ENCODE measurements at places on chromosomes 3 and 15. TPM values are rescaled to one million over a fixed set of nuclear protein-coding genes. Genes with fewer than 3 reads are reported as not detected.
A peak's percentile ranks its signal among the peaks of the same experiment; 100 is the strongest.

- DNase-seq = no peak
These were observed 130.8 kb upstream of the IL12A start for GRCh38 chr3:159857840-159858239.

DNA sequence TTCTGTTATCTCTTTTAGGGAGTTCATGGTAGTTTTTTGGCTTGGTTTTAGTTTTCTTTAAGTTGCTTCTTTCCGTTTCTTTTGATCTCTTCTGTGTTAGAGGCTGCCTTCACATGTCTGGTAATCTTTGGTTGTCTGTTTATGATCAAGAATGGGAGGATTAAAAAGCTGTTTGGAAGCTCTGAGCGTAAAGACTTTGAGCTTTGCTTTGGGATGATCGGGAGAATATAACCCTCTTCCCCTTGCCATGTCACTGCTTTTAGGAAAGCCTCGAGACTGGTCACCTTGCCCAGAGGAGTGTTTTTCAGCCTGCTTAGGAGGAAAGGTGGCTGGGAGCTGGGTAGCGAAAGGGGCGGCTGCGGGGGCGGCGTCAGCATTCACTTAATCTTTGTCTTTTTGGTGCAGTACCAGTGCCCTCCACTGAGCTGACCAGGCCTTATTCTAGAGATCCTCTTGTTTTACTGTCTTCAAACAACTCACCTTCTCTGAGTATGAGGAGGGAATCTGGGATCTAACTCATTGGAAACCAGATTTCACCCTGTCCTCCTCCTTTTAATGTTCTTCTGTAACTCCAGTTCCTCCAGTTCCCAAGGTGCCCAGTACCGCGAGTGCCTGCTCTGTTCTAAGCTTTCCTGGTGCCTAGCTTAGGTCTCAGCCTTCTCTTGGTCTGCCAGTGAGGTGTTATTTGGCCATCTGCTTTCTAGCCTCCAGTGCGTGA lies 15.5 kb downstream of the TATDN2 start:
- DNase-seq = peak; percentile 36

- DNase-seq = no peak
These were observed 38.3 kb downstream of the CPN2 start for GRCh38 chr3:194312743-194313281.

GRCh38 chr15:61839546-61839945 lies 220.7 kb downstream of the VPS13C start:
- DNase-seq = no peak

- no peak for DNase-seq
These were observed 328.0 kb upstream of the MANF start for GRCh38 chr3:51057121-51057520.

DNA sequence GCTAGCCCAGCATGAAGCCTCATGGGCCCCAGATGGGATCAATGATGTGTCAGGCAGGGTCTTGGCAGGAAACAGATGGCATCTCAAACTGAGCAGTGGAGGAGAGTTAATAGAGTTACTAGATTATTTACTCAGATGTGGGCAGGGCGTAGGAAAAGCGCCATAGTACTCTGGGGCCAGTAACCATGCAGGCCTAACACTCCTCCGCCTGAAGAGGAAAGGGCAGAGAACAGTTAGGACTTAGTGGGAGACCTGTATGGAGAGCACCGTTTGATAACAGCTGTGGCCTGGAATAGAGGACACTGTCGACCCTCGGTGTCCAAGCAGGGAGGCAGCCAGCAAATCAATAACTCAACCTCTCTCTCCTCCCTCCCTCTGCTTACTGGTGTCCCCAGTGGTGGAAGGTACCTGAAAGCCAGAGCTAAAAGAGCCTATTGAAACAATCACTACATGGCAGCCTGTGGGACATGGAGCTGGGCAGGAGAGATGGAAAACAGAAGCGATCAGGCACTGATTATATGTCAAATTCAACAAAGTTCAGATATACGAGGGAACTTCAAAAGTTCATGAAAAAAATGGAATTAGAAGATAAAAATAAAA lies 111.4 kb upstream of the CCNL1 start:
- DNase-seq = no peak

EPHB3 gene
- total RNA-seq = 7.9 TPM

KCNMB2 gene
- total RNA-seq = 2.3 TPM

IL20RB gene
- total RNA-seq = not detected

FSIP1 gene
- not detected for total RNA-seq

PIERCE2 gene
- total RNA-seq = 2.0 TPM

GRK7 gene
- not detected for total RNA-seq
